ENCODE measurements at places on chromosomes 13 and 19.

DNA sequence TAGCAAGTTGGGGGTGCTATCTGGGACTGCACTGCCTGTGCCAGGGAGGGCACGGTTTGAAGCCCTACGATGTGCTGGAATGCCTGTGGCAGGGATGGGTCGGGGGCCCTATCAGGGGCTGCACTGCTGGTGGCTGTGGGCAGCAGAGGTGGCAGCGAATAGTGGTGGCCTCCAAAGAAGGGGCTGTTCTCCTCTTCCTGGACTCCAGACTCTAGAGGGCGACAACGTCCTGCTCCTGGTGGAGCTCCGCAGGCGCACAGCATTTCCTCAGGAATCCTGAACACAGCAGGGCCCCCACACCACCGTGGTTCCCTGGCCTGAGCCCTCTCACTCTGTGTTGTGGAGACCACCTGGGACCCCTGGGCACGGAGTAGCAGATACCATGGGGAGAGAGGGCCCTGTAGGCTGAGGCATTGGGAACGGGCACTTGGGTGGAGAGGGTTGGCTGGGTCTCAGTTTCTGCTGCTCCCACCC is 145.6 kb downstream of the TNFRSF19 start:
- DNase-seq: no peak

GRCh38 chr19:43464134-43464775 is 1.2 kb downstream of the LYPD3 start:
- DNase-seq: no peak

DNA sequence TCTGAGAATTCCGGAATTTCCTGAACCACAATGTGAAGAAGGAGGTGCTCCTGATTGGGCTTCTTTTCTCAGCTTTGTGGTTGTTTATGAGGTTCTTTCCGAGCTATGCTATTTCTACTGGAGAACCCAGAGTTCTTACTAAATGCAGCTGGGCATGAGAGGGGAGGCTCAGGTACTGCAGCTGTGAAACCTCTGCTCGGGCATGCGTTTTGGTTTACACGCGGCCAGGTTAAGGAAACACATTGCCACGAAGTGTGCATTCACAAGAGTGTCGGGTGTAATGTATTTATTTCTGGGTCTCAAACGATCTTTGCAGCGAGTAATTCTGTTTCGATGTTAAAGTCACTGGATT is 661 bp upstream of the MIR17HG start:
- no peak for DNase-seq

- DNase-seq: no peak
These were observed 11.9 kb downstream of the LRFN1 start for GRCh38 chr19:39308531-39309304.

Measured in SW 1271 (cell line).